AG09309 (cell line): ENCODE measurements at places on chromosomes 2 and 18.

DNA sequence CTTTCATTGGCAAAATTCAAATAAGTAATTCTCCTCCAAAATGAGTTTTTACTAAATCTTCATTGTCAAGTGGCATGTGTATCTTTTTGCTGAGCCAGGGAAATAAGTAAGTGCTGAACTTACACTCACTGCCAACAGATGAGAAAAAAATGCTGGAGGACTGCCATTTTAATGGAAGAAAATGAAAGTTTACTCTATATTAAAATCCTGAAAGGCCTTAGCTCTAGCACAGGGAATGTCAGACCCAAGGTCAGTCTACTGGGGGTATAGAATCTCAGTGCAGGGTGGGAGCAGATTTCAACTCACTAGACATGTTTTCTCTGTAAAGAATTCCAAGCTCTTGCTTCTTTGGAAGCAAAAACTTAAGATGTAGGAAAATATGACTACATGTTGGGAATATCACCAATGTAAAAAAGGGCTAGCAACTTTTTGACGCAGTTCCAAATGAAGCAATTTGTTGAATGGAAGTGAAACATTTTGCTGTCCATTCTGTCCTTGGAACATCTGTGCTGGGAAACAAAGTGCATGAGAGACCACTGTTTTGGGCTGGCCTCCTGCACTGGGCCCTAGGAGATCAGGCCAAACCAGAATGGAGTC, 127.0 kb downstream of the ST6GAL2 start:
- DNase-seq, result no peak

DNA sequence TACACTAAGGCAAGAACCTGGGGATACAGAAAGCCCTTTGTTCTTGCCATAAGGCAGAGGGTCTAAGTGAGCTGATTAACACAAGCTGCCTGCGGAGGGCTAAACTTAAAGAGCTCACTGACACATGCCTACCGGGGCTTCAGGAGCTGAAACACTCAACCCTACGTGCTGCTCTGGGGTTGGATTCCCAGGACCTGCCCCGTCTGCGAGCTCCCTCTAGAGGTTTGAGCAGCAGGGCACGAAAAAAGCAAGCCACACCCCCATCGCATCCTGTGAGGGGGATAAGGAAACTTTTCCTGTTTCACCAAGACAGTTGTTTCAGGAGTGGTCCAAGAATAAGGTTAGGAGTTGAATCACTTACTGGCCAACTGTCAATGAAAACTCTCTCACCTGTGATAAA, 562.1 kb downstream of the TMX3 start:
- no peak for DNase-seq

DNA sequence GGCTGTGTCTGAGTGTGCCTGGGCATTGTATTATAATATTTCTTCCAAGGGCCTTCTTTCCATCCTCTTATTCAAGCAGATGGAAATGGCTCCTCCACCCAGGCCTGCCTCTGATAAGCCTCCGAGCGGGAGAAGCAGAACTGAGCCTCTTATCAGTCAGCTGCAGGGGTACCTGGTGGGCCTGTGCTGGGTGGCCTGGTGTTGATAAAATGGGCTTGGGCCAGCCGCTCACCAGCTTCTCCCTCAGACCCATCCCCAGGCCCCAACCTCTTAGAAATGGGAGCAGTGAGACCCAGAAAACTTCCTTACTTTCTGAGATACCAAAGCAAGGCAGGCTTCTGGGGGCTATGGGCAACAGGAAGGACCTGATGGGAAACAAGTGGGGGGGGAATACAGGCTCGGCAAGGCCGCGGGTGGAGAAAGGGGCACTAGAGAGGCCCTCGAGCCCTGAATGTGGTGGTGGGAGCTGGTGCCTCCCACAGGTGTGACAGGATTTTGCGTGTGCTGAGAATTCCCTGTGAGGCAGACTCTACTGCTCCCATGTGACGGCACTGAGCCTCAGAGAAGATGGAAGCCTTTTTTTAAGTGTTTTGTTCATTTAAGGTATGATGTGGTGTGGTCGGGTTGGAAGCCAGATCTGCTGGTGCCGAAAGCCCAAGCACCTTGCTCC, 18.3 kb downstream of the GYPC start:
- DNase-seq, result no peak

DNA sequence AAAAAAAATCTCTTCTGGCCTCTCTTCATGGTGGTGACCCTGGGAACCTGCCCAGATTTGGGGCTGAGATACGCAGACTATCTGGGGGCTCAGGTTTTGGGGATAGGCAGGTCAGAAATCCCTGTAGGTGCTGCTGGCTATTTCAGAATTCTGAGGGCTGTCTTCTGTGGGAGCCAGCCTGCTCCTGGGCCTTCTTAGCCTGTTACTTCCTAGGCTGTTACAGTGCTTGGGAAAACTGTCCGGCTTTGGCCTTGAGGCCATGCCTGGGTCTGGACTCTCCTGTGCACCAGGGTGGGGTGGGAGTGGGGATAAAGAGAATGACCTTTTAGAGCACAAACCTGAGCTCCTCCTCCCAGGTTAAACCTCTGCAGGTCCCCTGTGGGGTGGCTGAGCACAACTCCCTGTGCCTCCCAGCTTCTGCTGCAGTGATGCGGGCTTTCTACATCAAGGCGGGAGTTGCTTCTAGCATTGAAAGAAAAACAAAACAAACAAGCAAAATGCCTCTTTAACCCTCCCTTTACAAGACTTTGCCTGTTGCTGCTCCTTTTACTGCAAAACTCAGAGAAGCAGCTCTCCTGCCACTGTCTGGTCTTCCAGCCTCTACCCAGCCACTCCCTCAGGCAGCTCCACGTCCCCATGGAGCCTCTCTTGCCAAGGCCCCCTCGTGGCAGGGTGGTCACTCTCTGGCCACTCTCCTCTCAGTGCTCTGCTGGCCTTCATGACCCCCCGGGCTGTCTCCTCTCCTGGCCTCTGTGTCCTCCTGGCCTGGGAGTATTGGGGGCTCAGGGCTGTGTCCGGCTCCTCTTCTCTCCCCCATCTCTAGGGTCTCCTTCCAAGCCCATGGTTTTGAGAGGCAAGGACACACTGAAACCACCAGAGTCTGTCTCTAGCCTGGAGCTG, 293.0 kb upstream of the HS6ST1 start:
- no peak for DNase-seq

- no peak for DNase-seq
Observed at GRCh38 chr2:210170196-210170445, 1.1 kb downstream of the KANSL1L start.

GRCh38 chr2:237982039-237982725, 15.4 kb downstream of the UBE2F start:
- DNase-seq, result no peak

DNA sequence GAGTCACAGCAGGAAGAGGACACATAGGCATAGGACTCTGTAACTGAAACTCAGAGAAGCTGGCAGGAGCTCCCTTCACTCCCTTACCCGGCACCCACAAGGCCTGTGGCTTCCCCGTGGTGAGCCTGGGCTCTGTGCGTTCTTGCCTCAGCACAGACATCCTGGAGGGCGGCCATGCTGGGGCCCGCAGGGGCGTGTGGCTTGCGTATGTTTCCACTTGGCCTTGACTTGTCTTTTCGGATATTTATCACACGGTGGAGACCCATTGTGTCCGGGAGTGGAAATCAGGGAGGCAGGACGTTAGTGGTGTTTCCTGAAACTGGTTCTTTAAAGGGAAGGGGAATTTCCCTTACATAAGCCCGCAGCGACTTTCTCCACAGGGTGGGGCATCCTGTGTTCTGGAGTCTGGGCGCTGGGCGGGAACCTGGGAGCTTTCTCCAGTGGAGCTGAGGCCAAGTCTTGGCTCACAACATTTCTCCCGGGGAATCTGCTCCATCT, 49.9 kb upstream of the EML6 start:
- no peak for DNase-seq

- DNase-seq, result no peak
Observed at GRCh38 chr2:57515366-57515765, 531.2 kb upstream of the VRK2 start.

GRCh38 chr2:126406267-126406666, 249.7 kb upstream of the GYPC start:
- DNase-seq, result no peak
